ENCODE measurements at places on chromosomes 7 and 10.

GRCh38 chr10:35412900-35413491, 76.7 kb downstream of the CCNY start:
- no peak for DNase-seq

DNA sequence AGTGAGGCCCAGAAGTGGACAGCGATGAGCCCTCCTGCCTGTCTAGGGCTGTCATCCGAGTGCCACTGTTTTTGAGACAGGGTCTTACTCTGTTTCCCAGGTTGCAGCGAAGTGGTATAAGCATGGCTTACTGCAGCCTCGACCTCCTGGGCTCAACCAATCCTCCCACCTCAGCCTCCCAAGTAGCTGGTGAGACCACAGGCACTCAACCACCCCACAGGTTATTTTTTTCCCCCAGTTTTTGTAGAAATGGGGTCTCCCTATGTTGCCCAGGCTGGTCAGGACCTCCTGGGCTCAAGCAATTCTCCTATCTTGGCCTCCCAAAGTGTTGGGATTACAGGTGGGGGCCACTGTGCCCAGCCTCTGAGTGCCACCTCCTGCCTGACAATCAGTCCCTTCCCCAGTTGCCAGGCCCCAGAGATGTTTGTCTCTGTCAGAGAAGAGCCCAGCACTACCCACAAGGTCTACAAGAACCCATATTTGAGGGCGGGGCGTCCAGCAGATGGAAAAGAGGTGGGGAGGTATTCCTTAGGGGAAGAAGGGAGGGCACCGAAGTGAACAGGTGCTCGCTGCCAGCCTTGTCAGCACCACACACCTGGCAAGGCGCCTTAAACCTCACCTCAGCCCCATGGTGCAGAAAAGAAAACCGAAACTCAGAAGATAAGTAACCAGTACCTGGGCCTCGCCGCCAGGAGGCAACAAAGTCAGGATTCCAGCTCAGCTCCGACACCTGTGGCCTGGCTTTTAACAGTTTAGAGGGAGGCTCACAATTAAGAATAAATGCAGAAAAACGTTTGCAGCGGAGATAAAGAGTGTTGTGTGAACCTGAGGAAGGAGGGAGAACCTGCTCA, 77.4 kb upstream of the ANLN start:
- DNase-seq, result no peak

- no peak for DNase-seq
Measured at GRCh38 chr7:103680161-103681144, 234.4 kb upstream of the SLC26A5 start.

DNA sequence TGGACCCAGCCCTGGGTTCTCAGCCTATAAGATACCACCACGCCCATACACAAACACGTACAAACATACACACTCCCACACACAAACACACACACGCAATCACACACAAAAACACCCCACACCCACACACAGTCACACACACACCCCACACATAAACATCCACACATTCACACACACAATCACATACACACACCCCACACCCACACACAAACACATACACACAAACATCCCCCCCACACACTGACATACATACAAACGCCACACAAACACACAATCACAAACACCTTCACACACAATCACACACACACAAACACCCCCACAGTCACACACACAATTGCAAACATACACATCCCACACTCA, 79.3 kb upstream of the CPXM2 start:
- no peak for DNase-seq

DNA sequence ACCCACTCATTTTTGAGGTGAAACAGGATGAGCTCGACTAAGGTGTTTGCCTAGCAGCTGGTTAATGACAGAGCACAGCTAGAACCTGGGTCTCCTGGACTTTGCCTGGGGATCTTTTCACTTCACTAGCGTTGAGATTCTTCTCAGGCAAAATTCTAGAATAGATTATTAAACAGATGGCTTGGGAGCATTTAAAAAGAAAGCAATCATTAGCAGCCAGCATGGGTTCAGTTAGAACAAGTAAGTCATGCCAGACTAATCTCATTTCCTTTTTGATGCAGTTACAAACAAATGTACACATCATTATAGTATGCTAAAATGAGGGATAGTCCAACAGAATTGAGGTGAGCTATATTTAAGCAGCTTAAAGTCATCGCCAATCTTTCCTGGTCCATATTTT, 291.3 kb upstream of the MYO3A start:
- no peak for DNase-seq

DNA sequence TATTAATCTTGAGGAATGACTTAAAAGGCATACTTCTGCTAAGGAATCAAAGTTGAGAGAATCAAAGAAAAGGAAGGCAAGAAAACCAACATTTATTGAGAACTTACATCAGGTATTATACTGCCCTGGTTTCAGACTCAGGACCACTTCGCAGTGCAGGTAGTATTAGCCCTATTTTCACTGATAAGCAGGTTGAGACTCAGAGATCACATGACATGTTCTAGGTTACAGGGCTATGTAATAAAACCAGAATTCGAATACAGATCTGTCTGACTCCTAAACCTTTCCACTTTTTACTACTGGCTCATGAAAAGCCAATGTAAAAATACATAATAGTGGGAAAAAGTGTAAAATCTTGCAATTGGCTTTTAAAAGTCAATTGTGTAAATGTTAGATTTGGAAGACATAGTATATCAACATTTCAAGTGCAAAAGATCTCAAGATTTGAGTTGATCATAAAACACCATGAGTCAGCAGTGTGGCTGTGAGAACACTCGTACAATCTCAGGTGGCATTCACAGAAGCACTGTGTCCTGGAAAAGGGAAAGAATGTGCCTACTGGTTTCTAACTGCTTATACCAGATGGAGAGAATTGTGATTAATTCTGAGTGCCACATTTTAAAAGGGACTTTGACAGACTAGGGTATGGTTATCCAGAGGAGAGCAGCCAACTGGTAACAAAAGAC, 195.8 kb upstream of the MKLN1 start:
- no peak for DNase-seq

DNA sequence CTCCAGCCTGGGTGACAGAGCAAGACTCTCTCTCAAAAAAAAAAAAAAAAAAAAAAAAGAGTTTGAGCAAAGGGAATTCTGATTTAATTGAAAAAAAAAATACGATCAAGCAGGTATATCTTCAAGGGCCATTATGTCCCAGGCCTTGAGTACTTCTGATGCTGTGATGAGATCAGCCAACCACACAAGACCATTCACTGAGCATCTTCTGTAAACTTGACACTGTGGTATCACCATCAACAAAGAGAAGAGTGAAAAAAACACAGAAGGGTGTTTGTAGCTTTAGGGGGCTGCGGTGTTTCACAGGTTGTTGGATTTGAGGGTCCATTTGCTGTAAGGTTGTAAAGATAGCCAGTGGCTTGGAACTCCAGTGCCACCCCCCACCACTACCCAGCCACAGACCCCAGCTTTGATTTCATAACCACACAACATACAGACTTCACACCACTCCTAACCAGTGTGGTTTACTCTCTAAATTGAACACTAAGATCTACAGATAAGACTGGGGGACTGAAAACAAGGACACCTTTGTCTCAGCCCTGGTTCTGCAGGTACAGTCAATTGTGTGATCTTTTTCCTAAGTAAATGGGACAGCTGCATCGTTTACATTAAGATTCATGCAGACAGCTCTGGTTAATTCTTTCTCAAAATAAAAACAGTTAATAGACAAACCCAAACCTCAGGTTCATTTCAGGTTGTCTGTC, 66.4 kb downstream of the CDC123 start:
- DNase-seq, result no peak

- no peak for DNase-seq
Measured at GRCh38 chr7:77866786-77867536, 68.4 kb downstream of the PHTF2 start.

DNA sequence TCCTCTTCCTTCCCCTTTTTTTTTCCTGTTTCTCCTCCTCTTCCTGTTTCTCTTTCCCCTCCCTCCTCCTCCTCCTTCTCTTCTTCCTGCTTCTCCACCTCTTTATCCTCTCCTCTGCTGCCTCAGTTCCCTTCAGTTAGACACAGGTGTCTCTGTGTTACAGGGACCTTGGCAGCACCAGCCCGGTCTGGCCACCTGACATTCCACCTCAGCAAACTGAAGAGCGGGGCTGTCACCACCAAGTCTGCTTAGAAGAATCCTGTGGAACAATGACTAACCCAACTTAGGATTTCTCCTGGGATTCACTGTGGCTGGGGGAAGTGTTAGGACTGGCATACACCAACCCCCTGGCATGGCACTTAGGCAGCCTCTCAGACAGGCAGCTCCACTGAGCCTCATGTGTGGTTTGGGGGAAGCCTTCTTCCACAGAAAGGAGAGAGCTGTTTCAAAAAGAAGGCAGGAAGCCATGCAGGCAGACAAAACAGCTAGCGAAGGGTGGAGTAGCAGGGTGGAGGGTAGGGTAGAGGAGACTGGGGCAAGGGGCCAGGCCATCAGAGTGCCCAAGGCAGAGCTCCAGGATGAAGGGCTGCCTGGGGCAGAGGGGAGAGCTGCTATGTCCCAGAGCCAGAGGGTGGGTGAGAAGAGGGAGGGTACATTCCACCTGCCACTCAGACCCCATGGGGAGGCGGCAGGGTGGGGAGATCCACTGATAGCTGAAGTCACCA, 13.2 kb upstream of the GDF10 start:
- DNase-seq, result no peak

DNA sequence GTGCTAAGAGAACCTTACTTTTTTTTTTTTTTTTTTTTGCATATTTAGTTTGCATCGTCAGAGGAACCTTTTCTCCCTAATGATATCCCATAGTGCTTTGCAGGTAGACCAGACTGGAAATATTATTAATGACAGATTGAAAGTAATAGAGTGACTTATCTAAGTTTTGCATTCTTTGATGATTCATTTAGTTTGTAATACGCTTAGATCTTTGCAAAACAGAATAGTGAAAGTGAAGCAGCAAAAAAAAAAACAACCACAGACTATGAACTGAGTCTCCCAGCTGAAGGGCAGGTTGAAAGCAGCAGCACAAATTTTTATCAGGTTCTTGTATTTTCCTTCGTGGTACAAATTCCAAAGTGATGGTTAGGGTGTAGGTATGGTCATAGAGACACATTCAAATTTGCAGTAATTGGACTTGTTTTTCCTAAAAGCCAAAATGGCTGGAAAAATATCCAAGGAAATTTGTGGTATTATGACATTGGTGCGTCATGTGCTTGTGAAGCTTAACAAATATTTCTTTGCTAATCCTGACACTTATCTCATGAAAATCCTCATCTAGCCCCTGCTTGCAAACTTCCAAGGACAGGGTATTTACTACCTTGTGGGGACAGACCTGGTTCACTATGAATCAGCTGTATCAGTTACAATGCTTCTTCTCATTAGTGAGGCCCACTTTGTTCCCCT, 81.8 kb upstream of the CREB5 start:
- DNase-seq, result no peak

GRCh38 chr10:86062198-86062550, 304.4 kb downstream of the GRID1 start:
- DNase-seq, result no peak

GRCh38 chr7:17595546-17595945, 297.1 kb downstream of the AHR start:
- no peak for DNase-seq

DNA sequence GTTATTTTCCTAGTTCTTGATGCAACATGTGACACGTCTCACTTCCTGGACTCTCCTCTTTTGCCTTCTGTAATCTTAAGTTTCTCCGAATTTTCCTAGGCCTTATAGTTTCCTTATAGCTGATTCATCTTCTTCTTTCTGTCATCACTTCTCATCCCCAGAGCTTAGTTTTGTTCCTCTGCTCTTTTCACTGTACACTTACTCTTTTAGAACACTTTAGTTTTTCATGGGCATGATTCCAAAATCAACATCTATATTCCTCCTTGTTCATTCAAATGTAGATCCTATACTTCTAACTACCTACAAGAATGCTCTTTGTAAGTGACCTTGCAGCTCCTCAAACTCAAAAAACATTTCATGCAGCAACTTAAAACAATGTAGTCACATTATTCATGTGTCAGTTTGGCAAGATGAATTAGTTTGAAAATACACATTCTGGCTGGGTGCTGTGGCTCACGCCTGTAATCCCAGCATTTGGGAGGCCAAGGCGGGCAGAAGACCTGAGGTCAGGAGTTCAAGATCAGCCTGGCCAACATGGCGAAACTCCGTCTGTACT, 13.1 kb upstream of the SLC26A3 start:
- DNase-seq, result no peak

DNA sequence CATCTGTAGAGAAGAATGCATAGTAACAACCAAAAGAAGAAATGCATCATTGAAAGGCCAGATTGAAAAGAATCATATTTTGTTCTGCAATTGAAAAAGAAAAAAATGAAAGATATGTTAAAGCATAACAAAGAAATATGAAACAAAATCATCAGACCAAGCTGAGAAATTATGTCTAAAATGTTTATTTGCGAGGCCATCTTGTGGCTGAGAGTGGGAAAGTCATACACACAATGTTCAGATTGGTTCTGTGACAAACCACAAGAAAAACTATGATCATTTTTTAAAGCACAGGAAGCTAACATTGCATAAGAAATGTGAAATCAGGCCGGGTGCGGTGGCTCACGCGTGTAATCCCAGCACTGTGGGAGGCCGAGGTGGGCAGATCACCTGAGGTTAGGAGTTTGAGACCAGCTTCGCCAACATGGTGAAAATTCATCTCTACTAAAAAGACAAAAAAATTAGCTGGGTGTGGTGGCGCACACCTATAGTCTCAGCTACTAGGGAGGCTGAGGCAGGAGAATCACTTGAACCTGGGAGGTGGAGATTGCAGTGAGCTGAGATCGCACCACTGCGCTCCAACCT, 36.6 kb downstream of the ABCB5 start:
- DNase-seq, result no peak

- no peak for DNase-seq
Measured at GRCh38 chr10:71743089-71743838, 23.7 kb upstream of the C10orf105 start.

- DNase-seq, result no peak
Measured at GRCh38 chr7:103082497-103082896, 7.6 kb downstream of the ARMC10 start.

GRCh38 chr10:873020-873419, 58.5 kb downstream of the LARP4B start:
- no peak for DNase-seq

GRCh38 chr10:71530781-71531180, 134.1 kb downstream of the CDH23 start:
- DNase-seq, result no peak

DNA sequence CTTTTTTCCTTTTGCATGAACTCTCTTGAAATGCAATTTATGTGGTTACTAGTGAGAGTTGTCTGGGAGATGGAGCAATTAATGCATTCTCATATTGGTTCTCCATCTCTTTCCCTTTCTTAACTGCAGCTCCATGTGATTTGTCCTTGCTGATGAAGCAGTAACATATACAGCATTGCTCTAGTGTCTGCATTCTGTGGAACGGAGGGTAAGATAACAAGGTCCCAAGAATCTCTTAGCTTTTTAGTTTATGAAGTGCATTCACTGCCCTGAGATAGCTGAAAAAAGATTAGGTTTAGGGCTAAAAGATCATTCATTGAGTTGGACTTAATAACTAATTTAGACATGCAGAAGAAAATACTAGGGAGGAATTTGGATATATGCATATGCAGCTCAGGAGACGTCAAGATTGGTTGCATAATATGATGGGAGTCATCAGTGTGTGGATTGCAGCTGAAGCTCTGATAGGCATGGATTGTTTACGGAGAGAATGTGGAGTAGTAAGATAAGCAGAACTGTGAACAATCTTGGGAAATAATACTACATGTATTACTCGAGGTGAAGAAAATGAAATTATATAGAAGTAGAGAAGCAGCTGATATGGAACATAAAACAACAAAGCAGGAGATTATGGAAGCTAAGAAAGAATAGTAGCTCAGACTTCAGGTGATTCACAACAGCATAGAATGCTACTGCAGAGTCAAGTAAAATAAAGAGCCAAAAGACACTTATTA, 404.7 kb downstream of the ARL4A start:
- no peak for DNase-seq
